ENCODE measurements at places on chromosomes 2 and 18. TPM values are rescaled to one million over a fixed set of nuclear protein-coding genes. Genes with fewer than 3 reads are reported as not detected.
A peak's percentile ranks its signal among the peaks of the same experiment; 100 is the strongest.

GRCh38 chr2:71938659-71939587 lies 208.7 kb downstream of the CYP26B1 start:
- DNase-seq, result no peak

DNA sequence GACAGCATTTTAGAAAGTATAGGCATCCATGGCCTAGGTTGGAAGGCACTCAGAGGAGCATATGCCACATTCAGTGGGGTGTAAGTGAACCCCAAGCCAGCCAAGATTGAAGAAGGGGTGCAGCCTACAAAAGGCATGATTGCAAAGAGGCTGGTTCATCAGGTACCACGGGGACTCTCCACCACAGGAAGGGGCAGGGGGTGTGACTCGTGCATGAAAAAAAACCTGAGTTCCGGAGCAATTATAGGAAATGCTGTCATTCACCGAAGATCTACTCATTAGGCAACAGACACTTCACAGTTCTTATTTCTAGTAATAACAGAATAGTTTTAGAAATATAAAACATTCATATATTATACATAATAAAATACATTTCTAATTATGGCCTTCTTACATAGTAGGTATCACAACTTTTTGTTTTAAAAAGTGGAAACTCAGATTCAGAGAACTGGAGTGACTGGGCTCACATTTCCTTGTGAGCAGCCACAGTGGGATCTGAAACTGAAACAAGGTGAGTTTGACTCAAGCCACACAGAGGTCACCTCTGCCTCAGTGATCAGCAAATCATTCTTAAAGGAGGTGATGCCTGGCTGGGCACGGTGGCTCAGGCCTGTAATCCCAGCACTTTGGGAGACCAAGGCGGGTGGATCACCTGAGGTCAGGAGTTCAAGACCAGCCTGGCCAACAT lies 188.4 kb upstream of the GYPC start:
- DNase-seq, result no peak

- DNase-seq, result no peak
Measured at GRCh38 chr18:10936176-10937053, 213.0 kb downstream of the PIEZO2 start.

- DNase-seq, result no peak
Measured at GRCh38 chr2:29517413-29517812, 402.2 kb downstream of the CLIP4 start.

DNA sequence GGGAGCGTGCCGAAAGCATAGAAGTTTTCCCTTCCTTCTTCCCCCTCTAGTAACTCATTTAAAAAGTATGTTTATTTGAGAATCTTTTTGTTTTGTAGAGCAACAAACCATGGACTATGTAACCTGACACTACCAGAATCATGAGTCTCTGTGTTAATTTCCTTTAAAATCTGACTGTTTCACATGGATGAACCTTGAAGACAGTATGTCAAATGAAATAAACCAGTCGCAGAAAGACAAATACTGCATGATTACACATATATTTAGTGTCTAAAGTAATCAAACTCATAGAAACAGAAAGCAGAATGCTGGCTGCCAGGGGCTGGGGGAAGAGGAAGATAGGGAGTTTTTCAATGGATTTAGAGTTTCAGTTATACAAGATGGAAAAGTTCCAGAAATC lies 32.3 kb downstream of the PTPN2 start:
- no peak for DNase-seq

DNA sequence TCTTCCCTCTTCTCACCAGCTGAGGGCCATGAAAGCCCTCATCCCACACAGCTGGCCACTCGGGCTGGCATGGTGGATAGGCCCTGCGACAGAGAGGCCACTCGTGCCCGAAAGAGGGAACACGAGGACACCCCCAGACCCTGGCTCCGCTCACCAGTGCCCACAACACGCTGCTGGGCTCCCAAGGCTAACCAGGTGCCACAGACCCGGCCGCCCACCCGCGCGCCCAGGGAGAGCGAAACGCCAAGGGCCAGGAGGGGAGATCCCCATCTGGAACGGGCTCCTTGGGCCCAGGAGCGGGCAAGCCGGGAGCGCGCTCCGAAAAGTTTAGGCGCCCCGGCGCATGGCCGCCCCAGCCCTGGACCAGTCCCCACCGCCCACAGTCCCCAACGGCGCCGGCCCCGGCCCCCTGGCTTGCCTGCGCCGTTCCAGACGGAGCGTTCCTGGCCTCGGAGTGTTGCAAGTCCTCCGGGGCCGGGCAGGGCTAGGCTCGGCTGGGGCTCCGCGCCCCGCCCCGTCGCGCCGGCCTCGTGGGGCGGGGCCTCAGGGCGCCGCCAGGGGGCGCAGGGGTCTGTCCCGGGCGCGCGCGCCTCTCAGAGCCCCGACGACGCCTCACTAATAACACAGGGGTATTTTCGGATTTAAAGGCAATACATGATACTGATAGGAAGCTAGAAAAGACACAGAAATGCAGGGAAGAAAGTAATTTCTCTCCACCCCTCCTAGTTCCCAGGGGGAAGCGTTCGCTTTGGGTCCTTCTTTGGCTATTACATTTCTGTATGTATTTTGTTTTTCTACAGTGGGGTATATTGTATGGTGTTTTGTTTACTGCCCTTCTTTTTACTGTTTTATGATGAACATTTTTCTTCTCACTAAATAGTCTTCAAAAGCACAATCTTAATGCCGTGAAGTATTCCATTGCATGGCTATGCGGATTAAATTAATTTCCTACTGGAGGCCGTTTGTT lies at the start of gene TMBIM1:
TSS of gene TMBIM1 (minus strand) at position 456 of the 967 bp plus-strand sequence. CDS start 10,362 bp downstream, outside the sequence.
- DNase-seq, result peak; percentile 75

GRCh38 chr2:154710078-154710477 lies 11.6 kb downstream of the KCNJ3 start:
- no peak for DNase-seq

DNA sequence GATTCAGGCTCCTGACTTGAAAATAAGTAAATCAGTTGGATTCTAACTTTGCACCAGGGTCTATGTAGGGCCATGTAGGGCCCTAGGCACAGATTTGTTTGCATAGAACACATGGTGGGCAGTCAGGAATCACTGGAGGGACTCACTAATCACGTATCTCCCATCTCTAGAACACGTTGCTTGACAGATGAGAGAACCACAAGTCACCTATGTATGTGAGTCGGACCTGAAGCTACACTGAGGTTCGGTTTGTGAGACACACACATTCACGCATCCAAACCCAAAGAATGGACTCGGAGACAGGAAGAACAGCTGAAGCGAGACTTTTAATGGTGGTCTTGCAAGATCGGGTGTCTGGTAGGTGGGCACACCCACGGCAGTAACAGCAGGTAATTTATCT lies 157.0 kb downstream of the ZNF516 start:
- DNase-seq, result no peak

DNA sequence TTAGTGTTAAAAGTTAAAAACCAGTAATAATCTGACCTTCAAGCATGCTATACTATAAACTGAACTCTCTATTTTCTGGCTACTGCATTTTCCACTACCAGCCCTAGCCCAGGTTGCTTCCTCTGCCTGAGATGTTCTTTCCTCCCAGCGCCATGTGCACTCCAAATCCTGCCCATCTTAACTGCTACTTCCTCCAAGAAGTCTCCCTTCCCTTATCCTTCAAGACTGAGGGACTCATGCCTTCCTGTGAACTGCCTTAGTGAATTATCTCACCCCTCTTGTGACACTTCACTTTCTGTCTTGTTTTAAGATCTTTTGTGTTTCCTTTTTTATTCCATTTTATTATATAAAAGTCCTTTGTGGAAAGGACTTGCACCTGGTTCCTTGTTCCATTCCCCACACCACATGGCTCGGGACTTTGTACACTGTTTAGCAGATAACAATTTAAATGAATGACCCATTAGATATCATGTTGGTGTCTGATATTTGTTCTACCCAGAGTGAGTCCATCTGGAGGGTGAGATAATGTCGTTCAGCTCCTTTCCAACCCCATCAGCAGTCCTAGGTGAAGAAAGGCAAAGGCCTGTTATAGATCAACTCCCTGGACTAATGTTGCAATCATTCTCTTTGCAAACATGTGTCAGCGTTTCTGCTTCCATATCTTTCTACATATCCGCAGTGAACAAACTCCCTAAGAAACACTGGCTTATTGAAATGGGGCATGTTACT lies 20.9 kb upstream of the AGFG1 start:
- DNase-seq, result no peak

DNA sequence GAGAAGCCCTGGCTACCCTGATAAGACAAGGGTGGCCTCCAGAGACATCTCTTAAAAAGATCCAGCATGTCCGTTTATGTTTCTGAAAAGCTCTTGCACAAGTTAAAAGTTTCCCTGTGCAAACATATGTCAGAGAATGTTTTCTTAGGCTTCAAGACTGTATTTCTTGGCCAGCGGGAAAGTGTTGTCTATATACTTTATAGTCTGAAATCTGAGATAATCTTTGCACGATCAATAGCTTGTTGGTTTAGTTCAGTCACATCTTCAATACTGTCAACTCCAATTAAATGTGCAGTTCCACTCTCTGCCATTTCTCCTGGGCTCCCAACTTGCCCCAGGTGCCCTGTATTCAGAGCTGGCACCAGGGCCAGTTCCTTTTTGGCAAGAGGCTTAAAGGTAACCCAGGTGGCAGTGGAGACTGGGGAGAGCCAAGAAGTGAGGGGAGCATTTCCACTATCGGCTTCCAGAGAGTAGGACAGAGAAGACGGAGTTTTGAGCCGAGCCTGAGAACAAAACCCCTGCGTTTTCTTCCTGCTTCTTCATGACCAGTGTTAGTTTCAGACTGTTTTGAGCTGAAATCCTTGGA lies 64.4 kb downstream of the ACOXL start:
- no peak for DNase-seq

DNA sequence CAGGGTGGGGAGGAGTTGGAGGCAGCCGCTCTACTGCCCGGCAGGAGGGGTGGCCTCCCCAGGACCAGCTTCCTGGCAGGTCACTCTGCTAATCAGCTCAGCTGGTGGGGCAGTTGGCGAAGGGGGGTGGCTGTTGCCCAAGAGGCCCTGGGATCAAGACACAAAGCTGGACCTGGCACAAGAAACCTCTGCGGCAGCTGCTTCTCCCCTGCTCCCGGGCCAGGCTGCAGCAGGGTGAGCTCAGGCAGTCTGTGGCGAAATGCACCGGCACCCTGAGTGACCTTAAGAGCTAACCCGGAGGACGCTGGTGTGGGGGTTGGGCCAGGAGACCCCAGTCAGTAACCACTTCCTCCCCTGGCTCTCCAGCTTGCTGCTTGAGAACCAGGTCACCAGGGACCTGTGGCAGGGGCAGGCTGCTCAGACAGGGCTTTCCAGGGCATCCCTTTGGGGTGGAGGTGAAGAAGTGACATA lies 31.1 kb downstream of the TOGARAM2 start:
- no peak for DNase-seq

- DNase-seq, result no peak
Measured at GRCh38 chr2:38634684-38635083, 31.2 kb upstream of the GALM start.

DNA sequence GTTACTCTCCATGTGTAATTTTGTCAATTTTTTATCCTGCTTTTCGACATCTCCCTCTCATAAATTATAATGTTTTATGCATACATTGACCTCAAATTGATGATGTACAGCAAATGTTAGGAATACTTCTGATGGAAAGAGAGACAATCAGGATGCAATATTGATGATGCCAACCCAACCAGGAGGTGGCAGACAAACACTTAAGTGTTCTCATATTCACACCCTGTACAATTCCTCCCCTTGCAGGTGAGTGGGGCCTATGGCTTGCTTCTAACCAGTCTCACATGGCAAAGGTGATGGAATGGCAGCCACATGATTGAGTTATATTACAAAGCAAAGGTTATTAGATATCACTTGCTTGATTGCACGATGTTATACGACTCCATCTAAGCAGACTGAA lies 594.3 kb upstream of the REG3G start:
- no peak for DNase-seq

GRCh38 chr2:70458661-70459060 lies 95.0 kb downstream of the TGFA start:
- no peak for DNase-seq

- no peak for DNase-seq
Measured at GRCh38 chr2:221500501-221501209, 71.4 kb downstream of the EPHA4 start.

- peak; percentile 13 for DNase-seq
Measured at GRCh38 chr2:203705178-203705577, 1.3 kb upstream of the CD28 start.

DNA sequence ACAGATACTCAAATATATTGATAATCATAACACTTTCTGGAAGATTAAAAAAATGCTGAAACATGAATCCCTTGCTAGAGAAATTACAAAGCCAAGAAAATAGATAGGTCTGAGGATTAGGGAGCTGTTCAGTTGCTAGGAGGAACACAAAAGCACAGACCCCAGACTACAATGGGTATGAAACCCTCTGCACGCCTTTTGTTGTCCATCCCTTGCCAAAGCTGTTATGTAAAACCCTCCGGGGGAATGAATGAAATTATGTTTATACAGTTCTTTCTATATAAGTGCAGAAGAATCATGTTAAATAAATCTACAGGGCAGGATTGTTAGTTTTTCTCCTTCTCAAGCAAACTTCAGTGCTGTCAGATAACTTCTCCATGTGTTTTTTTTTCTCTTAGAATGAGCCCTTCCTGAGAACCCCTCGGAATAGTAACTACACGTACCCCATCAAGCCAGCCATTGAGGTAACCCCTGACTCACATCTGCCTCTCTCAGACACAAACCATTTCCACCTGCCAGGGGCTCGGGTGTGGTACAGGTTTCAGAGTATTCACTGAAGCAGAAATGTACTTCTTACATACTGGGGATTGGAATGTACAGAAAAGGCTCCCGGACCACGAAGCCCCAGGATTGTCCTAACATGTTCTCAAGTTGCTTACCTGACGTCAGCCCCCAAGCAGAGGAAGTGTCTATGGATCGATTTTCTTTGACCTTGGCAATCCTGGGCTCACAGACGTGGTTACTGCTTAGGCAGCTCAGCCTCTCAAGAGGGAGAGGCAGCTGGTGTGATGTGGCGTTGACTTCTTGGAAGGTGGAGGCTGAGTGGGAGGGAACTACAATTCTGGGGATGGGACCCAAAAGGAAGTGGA lies 118.0 kb downstream of the PLB1 start:
- peak; percentile 41 for DNase-seq

GRCh38 chr2:111519071-111519470 lies 364.9 kb downstream of the ANAPC1 start:
- no peak for DNase-seq

DNA sequence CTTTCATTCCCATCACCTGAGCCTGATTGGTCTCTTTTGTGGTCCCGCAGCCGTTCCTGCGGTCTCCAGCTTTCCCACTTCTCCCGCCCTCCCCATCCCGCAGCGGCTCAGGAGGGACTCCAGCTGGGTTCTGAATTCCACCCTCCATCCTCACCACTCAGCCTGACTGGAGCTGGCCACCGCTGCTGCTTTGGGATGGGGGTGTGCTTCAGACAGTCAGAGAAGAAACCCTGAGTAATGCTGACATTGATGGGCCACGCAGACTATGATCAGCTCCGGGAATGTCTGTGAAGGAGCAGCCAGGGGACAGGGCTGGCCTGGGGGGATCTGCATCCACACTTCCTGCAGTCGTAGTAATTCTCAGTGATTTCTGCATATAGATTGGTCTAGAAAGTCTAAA lies 45.9 kb upstream of the TXNDC2 start:
- DNase-seq, result no peak

MRO gene
- total RNA-seq, result not detected

RNF152 gene
- total RNA-seq, result 1.2 TPM

KIF1A gene
- total RNA-seq, result 3.1 TPM

TMEM169 gene
- 0.08 TPM for total RNA-seq

FAM237A gene
- total RNA-seq, result not detected

SLC4A3 gene
- total RNA-seq, result not detected

KCNS3 gene
- total RNA-seq, result not detected

NMUR1 gene
- total RNA-seq, result not detected

MROH2A gene
- not detected for total RNA-seq

RUFY4 gene
- 0.16 TPM for total RNA-seq
